NCI-H1417 treated with DMSO at 0.1 percent for 48 hours (cell line): ENCODE measurements at places on chromosomes 1 and 21.

- no peak for DNase-seq
Observed at GRCh38 chr1:113747376-113747775, 11.9 kb downstream of the PHTF1 start.

DNA sequence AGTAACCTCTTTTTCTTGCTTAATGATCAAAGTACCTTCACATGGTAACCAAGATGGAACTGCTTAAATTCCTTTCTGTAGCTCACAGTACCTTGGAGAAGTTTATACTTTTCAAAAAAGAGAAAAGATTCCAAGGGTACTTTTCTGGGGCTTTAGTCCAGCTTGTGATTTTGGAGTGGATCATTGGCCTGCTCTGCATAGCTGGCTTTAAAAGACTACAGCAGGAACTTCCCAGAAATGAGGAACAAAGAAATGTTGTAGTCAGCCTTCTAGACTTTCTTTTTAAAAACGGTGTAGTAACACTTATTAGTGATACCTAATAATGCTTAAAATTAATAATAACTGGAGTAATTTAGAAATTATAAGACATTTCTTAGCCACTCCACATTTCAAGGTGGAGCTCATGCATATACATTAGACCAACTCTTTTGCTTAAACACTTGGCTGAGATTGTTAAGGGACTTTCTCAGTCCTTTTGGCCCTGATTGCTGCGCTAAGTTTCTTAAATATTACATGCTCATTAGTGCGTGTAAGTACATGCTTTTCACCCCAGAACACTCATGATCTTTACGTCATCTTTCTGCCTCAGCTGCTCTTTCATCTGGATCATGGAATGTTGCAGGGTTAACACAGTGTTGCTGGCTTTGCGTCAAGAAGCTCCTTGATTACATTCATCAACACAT is 57.3 kb downstream of the SDCCAG8 start:
- no peak for DNase-seq

DNA sequence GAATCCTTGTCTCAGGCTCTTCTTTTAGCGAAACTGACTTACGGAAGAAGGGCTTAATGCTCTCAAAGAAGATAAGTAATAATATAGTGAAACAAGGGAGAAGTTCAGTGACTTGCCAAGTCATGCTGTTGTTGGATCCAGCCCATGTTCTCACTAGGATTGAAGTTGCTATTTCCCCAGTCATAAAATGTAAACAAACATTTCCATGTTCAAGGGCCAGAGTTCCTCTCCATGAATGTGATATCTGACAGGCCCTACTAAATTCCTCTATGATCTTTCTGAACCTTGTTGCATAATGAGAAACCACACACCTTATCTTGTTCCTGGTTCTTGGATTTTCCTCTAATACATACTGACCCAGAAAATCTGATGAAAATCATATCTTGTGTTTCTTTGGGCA is 876.5 kb upstream of the B3GALT2 start:
- no peak for DNase-seq

- DNase-seq, result no peak
Observed at GRCh38 chr1:185439727-185440415, 122.8 kb upstream of the IVNS1ABP start.

DNA sequence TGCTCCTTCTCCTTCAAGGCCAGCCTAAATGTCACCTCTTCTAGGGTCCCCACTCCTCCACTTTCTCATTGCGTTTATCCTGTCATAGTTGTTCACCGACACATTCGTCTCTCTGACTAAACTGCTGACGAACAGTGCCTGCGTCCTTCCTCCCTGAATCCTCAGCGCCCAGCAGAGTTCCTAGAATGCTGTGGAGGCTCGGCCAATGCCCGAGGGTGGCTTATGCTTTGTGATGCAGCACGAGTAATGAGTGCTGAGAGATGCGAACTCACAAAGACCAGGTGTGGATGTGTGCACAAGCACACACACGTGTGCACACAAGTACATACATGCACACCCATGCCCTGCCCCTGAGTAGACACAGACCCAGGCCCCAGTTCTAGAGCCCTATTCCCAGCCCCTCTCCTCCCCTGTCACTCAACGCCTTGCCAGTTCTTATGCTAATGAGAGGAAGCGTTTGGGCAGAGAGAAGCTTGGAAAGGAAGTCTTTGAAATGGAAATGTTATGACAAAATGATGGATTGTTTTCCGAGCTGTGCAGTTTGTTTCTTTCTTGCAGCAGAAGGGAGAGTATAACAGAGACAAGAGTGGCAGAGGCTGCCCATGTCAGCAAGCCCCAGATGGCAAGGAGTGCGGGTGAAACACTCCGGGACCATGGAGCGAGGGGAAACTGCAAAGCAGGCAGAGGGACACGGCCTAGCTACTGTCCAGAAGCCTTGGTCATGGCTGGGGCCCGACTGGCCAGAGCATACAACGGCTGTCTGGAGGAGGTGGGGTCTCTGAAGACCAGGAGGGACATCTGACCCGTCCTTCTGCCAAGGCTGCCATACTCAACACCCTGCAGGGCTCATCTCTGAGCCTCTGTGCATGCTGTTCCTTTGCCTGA is 24.2 kb downstream of the KCNA10 start:
- DNase-seq, result no peak

GRCh38 chr1:245608271-245608670 is 453.5 kb downstream of the KIF26B start:
- no peak for DNase-seq

DNA sequence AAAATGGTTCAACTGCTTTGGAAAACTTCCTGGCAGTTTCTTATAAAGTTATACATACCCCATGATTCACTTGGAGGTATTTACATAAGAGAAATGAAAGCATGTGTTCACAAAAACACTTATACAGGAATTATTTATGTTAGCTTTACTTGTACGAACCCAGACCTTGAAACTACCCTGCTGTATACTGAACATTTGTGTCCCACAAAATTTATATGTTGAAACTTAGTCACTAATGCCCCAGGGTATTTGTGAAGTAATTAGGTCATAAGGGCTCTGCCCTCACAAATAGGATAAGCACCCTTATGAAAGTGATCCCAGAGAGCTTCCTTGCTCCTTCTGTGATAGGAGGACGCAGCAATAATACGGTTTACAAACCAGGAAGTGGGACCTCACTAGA is 42.7 kb upstream of the B3GALT2 start:
- no peak for DNase-seq

- no peak for DNase-seq
Observed at GRCh38 chr1:239662950-239663349, 276.6 kb downstream of the CHRM3 start.

- no peak for DNase-seq
Observed at GRCh38 chr21:44024257-44024656, 12.1 kb downstream of the TRAPPC10 start.

- DNase-seq, result no peak
Observed at GRCh38 chr1:186139701-186140100, 235.4 kb downstream of the TPR start.

DNA sequence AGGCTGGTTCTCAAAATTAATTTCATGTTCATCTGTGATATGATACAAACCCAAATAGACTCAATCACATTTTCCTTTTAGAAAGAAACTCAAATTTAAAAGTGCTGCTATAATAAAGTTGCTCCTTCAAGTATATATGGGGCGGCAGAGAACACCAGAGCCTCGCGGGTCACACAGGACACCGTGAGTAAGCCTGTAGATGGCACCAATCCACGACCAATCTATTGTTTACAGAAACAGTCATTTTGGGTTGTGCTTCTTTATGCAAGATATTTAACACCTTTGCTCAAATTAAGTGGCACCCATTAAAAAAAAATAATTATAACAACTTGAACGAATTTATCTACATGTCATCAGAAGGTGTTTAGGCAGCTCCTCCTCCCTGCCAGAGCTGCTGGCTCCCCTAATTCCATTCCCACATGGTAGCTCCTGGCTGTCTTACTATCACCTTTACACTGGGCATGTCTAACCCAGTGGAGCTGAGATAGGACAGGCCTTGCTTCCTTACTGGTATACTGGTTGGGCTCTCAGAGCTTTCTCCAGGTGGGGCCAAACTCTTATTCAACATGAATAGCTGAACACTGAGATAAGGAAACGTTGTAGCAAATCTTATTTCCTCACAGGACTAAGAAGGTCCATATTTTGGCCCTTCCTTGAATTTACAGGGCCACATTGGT is 287.0 kb downstream of the SDCCAG8 start:
- DNase-seq, result no peak

DNA sequence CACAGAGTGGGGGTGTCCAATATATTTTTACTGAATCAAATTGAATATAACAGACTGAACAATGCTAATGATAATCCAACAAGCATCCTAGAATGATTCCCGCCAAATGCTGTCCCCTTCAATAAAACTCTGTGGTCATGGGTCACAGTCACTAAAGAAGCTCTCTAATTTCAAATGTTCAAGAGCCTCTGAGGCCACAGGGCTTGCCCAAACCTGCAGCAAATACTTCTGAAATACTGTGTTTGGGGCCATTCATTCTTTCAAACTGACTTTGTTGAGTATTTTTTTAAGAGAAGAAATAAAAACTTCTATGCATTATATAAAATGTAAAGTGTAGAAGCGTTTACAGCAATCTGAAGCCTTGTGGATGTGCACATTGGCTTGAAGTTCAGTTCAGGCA is 7.6 kb upstream of the BEND5 start:
- DNase-seq, result no peak

GRCh38 chr1:57307392-57308170 is 116.3 kb downstream of the DAB1 start:
- DNase-seq, result no peak

DNA sequence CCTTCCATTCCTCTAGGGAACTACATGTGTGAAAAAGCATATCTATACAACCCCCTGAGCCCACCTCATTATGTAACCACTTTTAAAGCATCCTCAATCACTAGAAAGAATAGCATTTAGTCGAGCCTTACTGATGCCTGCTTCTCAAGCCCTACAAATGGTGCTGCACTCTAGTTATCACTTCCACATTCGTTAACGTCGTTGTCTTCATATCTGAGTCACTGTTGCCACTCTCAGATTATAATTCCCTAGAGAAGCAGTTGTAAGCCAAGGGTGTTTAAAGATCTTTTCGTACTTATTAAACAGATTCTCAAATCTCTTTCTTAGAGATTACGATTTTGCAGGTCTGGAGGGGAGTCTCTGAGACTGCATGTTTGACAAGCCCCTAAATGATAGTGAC is 16.5 kb downstream of the ATP1B1 start:
- no peak for DNase-seq

- DNase-seq, result no peak
Observed at GRCh38 chr1:204569478-204569877, 53.3 kb downstream of the MDM4 start.

GRCh38 chr1:229148041-229148671 is 122.8 kb upstream of the RAB4A start:
- peak; percentile 23 for DNase-seq

DNA sequence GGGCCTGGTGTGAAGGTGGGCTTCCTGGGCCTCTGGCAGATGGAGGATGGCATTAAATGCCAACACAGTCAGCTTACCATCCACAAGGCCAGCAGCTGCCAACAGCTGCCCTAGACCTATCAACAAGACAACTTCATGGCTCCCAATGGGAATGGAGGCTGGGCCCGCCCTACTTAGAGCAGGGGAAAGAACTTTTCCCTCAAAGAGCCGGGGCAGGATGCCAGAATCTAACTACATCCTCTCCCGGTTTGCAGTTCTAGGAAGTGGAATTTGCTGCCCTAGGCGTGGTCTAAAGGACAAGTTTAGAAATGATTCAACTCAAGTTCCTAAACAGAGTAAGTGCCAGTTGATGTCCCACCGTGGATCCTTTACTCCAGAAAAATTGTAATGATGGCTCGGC is 13.1 kb downstream of the ICMT start:
- DNase-seq, result no peak

DNA sequence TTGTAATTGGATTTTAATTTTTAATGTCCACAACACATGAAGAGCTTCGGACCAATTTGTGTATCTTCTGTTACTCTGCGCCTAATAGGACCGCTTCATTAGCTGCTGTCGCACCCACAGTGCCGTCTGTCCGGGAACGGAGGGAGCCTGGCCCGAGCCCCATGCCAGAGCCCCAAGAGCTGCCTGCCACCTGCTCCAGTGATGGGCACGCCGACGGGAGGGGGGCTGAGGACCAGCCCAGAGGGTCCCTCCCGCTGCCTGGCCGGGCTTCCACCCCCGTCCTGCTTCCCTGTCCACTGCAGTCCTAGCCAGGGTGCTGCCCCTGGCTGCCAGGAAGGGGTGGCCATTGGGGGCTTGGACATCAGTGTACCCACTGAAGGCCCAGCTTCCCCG is 30.3 kb upstream of the PLCH2 start:
- DNase-seq, result no peak

- no peak for DNase-seq
Observed at GRCh38 chr1:209266590-209267205, 316.8 kb upstream of the CAMK1G start.

- no peak for DNase-seq
Observed at GRCh38 chr1:76546354-76546933, 320.8 kb upstream of the ST6GALNAC5 start.

- DNase-seq, result no peak
Observed at GRCh38 chr1:212367474-212368072, 47.1 kb downstream of the PACC1 start.

DNA sequence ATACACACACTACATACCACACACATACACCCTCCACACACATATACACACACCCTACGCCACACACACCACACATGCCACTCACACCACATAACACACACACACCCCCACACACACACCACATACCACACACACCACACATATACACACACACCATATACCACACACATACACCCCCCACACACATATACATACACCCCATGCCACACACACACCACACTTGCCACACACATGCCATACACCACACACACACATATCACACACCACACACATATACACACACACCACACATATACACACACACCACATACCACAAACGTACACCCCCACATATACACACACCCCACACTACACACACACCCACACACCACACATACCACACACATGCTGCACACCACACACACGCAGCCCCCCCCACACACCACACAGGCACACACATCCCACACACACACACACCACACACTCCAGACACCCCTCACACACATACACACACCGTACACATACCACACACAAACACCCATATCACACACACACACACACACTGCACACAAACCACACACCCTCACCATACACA is 76.7 kb upstream of the TMPRSS2 start:
- no peak for DNase-seq

DNA sequence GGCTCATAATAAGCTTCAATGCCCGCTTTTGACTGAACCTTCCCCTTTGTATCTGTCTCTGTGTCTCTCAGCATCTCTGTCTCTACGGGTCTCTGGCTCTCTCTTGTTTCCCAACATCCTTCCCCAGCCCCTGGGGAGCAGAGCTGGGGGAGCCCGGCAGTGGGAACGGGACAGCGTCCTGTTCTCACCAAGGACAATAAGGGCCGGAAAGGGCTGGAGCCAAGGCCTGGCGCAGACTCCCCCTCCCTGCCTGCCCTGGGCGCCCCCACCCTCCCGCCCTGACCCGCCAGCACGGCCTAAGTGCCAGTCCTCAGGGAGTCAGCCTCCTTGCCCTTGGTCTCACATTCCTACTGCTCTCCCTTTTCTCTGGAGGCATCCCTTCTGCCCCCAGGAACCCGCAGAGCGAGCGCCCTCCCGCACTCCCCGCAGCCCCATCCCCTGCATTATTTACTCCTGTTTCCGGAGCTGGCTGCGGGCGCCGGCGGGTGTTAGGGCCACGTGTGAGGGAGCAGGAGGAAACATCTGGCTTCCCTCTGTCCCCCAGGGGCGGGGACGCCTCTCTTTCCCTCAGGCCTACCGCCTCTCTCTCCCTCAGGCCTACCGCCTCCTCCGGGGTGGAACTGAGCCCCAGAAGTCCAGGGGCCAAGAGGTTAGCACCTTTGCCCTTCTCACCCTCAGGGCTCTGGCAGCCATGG is 6.5 kb downstream of the KRTCAP2 start:
- DNase-seq, result peak; percentile 68

- DNase-seq, result no peak
Observed at GRCh38 chr1:159939678-159940002, 5.8 kb downstream of the IGSF9 start.
